ENCODE measurements at places on chromosomes 1 and 21. TPM values are rescaled to one million over a fixed set of nuclear protein-coding genes. Genes with fewer than 3 reads are reported as not detected.

DNA sequence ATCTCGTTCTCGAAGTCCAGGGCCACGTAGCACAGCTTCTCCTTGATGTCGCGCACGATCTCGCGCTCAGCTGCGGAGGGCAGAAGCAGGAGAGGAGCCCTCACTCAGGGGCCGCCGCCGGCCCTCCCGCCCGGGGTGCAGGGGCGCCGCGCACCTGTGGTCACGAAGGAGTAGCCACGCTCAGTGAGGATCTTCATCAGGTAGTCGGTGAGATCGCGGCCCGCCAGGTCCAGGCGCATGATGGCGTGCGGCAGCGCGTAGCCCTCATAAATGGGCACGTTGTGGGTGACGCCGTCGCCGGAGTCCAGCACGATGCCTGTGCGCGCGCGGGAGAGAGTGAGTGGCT is 1.8 kb downstream of the ACTA1 start:
- no peak for DNase-seq

GRCh38 chr1:50609508-50609907 is 186.3 kb upstream of the DMRTA2 start:
- DNase-seq = no peak

DNA sequence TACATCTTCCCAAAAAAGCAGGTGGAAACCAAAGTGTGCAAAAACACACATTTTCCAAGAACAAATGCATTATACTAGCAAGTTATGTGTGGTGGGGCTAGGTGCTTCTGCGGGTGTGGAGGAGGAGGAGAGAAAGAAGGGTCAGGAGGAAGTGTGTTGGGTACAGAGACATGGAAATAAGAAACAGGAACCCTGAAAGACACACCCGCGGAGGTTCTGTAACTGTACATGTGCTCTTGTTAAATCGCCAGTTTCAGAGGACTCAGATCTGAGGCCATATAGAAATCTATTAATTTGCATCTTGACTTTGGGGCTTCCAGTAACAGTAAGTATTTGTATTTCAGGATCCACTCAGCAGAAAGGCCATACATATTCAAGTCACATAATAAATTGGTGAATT is 30.9 kb downstream of the ERG start:
- no peak for DNase-seq

- DNase-seq = no peak
These were observed 113.0 kb upstream of the TMPRSS2 start for GRCh38 chr21:41620982-41621381.

GRCh38 chr1:60059468-60059867 is 14.1 kb downstream of the C1orf87 start:
- no peak for DNase-seq

C1orf141 gene
- total RNA-seq = not detected

DNA sequence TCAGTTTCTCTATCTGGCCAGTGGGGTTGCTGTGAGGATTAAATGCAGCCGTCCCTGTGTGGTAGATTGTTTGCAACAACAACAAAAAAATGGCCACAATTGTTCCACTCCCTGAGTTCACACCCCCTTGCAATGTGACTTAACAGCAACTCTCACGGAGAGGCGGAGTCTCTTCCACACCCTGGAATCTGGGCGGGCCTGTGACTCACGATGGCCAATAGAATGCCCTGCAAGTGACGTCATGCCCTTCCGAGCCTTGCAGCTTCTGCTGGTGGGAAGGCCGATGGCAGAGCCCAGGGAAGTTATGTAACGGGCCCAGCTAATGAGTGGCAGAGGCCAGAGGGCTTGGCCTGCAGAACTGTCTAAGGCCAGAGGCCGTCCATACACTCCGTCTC is 87.9 kb downstream of the RIPK4 start:
- peak; percentile 91 for DNase-seq

DNA sequence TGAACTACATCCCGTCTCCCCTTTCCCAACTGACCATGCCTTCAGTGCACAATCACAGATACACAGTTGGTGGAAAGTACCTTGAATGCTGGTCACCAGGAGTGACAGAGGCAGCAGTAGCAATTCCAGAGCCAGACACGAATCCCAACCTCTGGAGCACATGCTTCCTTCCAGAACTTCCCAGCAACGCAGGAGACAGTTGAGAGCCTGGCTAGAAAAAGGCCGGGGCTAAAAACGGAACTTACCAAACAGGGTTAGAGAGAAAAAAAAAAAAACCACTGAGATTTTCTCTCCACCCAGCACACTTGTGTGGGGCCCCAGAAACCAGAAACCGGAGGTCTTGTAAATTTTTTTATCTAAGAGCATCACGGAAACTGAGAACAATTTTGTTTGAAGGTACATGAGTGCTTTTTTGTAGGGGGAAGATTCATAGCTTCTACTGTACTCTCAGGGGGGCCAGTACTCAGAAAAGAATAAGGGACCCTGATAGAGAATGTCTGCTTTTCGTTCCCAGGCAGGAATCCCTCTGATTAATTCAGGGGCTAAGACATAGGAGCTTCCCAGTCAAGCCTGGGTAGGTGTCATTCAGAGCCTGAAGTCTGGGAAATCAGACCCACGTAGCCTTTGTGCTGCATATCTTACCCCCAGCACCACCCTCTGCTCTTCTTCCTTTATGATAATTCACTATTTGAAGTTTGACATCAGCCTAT is at the start of gene CD48:
CD48 (minus strand) TSS at position 221 of the 710 bp plus-strand sequence; CDS start at position 162, 59 bp downstream.
- no peak for DNase-seq

DNA sequence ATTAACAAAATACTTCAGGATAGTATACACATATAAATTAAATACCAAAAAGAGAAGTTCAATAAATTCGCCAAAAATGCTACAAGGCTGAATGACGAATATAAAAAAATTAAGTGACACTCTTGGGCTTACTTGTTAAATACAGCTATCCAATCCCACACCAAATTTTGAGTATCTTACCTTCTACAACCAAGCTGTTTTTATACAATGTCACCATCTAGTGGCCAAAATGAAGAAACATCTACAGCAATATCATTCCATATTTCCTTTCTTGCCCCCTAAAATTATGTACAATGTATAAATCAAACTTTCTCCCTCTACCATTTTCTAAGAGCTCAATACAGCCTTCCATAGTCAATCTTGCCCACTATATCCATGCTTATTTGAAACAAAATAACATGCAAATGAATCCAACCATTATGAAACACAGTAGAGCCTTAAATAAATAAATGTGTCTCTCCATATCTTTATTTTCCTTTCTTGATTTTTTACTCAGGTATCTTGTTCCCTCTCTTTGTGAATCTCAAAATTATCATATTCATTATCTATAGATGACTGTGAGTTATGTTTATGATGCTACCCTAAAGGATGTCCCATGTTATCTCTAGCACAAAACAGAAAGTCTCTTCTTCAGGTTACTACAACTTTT is 86.3 kb downstream of the ACBD6 start:
- no peak for DNase-seq

DNA sequence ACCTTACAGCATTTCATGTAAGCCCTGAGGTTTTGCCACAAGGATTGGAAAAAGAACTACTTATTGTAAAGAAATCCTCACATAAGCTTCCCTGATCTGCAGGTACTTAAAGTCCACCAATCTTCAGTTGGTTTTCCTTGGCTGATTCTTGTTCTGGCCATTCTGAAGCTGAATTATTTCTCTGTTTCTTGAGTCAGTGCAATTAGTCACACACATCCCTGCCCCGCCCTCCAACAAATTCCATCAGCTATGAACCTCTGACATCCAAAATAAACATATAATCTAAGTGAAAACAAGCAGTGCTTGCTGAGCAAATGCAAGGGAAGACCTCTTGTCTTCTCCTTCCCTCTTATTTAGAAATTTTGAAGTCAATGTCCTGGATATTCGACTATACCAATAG is 8.2 kb upstream of the FNDC7 start:
- DNase-seq = no peak

GRCh38 chr1:59329412-59330053 is 32.6 kb downstream of the FGGY start:
- no peak for DNase-seq

COL11A1 gene
- 0.13 TPM for total RNA-seq

DNA sequence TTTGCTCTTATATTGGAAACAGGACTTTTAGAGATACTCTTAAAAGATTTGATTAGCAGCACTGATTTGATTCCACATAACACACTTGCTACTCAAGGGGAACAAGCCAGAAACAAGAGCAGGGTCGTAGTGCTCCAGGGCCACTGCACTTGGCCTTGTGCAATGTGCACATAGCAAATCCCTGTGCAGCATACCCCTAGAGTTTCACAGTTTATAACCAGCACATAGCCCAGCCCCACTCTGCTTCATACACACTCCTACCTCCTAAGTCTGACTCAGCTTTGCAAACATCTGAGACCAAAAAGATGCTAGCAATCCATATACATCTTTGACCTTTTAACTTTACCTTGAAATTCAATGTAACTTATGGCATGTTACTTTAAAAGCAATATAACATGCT is 157.6 kb downstream of the VAV3 start:
- no peak for DNase-seq

DNA sequence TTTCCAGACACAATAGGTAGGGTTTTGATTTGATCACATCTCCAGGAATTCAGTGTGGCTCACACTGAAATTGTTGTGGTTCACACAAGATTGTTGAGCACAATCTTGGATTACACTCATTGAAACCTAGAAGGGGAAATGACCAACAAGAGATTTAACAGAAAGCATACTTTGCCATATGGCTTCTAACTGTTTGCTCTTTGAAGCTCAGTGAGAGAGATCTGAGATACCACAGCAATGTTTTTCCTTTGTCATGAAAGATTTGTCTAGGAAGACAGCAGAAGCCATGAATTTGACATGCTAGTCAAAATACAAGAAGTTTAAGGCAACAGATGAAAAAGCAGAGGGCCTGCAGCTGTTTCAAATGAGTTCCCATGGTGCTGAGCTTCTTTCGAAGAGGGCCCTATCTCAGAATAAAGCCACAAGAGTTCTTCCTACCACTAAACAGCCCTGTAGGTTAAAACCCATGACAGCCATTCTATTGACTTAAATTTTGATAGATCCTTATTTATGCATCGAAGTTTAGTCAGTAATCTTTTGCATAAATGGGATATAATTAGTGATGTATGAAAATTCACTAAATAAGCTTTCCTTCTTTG is 650.4 kb downstream of the LTN1 start:
- no peak for DNase-seq

KIF17 gene
- 1.5 TPM for total RNA-seq

DNA sequence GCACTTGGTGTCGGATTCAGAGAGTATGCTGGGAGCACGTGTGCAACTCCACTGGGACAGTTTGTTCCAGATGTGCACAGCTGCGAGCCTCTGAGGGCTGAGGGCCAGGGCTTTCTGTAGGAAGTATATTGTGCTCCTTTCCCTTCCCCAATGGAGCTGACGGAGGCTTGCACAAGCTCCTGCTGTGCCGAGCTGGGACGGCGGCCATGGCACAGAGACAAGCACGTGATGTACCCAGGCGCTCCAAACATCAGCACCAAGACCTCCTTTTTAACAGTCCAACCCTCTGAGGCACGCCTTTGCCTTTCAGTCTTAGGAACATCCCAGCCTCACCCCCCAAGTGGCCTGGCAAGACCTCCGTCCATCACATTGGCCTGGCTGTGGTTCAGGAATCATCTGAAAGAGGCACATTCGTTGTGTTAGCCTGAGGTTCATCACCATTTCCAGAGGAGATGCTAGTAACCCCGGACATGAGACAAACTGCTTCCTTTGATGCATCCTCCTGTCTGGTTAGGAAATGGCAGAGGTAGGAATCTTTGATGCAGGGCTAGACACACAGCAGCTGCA is 339.2 kb upstream of the KAZN start:
- peak; percentile 75 for DNase-seq

GRCh38 chr1:3245344-3245743 is 176.3 kb downstream of the PRDM16 start:
- DNase-seq = no peak

MANEAL gene
- total RNA-seq = 2.1 TPM

DNA sequence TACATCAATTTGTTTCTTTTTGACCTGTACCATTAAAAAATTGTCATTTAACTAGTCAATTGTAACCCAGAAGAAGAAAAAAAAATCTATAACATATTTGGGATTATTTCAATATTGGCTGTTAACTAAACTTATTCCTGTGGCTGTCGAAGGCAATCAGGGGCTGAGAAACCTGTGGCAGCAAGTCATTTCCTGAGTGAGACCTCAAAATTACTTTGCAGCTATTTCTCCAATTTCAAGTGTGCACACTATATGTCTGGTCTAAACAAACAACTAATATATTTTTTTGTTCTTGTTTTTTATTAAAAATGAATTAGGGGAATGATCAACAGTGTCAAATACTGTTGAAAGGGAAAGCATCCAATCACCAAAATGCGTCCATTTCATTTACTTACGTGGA is 1357.6 kb upstream of the B3GALT2 start:
- DNase-seq = no peak

ATP6V0B gene
- total RNA-seq = 81.6 TPM

GRCh38 chr1:77958850-77959249 is 20.0 kb downstream of the FUBP1 start:
- no peak for DNase-seq

- peak; percentile 91 for DNase-seq
These were observed 31.7 kb downstream of the TRIM11 start for GRCh38 chr1:228374711-228375577.

VWA5B1 gene
- total RNA-seq = not detected

LCE1C gene
- not detected for total RNA-seq

ILDR2 gene
- total RNA-seq = 23.1 TPM

RASSF5 gene
- total RNA-seq = 15.5 TPM

ARHGAP29 gene
- total RNA-seq = 25.5 TPM

NPHP4 gene
- total RNA-seq = 6.6 TPM

RUNX3 gene
- 0.51 TPM for total RNA-seq

DNA sequence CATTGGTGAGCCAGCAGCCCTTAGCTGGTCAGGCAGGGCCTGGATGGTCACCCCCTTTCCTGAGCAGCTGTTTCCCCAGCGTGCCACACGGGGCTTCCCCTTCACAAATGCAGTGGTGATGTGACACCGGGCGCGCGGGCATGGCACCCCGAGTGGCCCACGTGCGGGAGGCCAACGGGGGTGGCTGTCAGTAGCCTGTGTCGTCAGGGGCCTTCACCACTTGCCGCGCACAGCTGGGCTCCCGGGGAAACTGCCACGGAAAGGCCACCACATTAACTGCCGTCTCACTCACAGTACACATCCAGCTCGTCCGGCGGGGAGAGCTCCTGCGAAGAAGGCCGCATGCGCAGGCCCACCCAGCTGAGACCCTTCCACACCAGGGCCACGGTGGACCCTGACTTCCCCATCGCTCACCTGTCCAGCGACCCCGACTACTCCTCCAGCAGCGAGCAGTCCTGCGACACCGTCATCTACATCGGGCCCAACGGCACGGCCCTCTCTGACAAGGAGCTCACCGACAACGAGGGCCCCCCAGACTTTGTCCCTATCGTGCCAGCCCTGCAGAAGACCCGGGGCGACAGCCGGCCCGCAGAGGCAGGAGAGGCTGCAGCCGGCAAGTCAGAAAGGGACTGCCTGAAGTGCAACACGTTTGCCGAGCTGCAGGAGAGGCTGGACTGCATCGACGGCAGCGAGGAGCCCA is 530.5 kb downstream of the KIF26B start:
- peak; percentile 70 for DNase-seq

- no peak for DNase-seq
These were observed 26.1 kb upstream of the STMN1 start for GRCh38 chr1:25932321-25932720.

GRCh38 chr21:40516335-40516734 is 330.6 kb downstream of the DSCAM start:
- no peak for DNase-seq

All from cardiac septum (tissue), 1 donor.